ENCODE measurements at places on chromosomes 11 and 22.

DNA sequence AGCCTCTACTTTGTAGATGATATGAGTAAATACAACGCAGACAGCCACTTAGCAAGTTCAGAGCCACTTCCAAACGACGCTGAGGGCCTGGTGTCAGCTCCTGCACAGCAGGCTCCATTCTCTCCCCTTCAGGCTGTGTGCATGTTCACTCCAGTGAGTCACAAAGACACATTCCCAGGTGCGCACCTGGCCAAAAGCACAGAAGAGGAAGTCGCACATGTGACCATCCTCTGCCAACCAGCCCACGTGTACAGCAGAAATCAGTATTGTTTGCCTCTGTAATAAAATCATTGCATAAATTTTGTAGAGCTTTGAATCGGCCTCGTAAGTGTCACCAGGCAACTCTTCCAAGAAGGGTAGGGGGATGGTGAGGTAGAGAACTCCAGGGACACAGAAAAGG is 19.5 kb upstream of the TPH1 start:
- DNase-seq: no peak

DNA sequence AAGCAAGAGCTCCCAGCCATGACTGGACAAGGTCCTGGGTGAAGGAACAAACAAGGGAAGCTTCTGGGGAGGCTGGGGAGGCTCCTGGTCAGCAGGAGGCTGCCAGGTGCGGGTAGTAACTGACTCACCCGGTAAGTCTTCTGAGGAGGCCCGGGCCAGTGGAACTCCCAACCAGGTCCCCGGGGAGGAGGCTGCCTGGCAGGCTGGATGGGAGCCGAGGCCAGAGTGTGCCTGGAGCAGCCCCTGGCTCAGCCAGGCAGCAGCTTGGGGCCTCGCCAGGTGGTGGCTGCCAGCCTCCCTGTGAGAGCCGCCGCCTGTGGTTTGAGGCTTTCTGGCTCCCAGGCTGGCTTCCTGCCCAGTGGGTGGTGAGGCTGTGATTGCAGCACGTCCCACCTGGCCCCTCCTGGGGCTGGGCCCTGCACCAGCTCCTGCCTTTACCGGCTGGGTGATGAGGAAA is 46.2 kb downstream of the IGF2 start:
- DNase-seq: no peak

DNA sequence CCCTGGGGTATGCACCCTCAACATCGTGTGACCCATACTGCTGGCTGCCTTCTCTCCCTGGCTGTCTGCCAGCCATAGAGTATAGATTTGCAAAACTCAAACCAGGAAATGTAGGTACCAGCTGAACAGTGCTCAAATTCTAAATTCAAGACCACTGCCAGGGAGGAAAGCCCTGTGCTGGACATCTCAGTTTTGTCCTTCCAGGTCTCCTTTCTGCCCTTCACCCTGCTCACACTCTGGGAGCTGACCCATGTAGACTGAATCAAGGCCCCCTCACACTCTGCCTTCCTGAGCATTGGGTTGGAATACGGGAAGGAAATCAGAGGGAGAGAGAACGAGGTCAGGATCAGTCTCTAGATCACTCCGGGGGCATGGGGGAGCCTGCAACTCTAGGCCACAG is 12.4 kb upstream of the DRD2 start:
- DNase-seq: no peak

GRCh38 chr11:60767388-60767811 is 10.7 kb downstream of the MS4A15 start:
- DNase-seq: no peak

DNA sequence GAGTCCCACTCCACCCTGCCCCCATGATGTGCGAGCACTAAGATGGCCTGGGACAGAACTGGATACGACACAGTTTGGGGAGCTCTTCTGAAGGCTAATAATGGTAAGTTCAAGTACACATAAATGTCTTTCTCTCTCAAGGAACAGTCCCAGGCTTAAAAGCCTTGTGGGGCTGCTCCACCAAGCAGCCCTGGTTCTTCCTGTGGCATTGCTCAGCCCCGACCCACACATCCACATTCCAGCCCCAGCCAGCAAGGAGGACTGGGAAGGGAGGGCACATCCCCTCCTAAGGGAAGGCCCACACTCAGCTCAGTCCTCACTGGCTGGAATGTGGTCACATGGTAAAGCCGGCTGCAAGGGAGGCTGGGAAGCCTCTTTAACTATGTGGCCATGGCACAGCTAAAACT is 13.3 kb upstream of the MB start:
- DNase-seq: peak; percentile 34

- no peak for DNase-seq
These were observed 138.7 kb downstream of the TRIM44 start for GRCh38 chr11:35800970-35801953.

DNA sequence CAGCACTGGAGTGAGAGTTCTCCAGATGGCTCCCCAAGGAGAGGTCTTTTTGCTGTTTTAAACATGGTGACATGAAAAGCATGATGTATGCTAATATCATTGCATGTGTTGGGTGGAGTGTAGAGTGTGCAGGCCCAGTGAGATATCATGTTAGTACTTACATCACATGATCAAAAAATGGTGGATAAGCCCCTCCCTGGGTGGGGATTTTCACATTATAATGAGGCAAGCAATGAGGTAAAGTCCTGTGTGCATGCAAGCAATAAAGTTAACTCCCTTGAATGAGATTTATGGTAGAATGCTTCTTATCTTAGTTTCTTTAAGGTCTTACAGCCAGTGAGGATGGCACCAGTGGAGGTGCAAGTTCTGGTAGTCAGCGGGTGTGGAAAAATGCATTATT is 8.5 kb downstream of the FAM111B start:
- no peak for DNase-seq

- DNase-seq: no peak
These were observed 78.4 kb upstream of the TP53I11 start for GRCh38 chr11:45028911-45029682.

GRCh38 chr22:38106814-38107578 is 3.5 kb downstream of the BAIAP2L2 start:
- no peak for DNase-seq

GRCh38 chr22:24076091-24076867 is 65.2 kb downstream of the CABIN1 start:
- DNase-seq: no peak

DNA sequence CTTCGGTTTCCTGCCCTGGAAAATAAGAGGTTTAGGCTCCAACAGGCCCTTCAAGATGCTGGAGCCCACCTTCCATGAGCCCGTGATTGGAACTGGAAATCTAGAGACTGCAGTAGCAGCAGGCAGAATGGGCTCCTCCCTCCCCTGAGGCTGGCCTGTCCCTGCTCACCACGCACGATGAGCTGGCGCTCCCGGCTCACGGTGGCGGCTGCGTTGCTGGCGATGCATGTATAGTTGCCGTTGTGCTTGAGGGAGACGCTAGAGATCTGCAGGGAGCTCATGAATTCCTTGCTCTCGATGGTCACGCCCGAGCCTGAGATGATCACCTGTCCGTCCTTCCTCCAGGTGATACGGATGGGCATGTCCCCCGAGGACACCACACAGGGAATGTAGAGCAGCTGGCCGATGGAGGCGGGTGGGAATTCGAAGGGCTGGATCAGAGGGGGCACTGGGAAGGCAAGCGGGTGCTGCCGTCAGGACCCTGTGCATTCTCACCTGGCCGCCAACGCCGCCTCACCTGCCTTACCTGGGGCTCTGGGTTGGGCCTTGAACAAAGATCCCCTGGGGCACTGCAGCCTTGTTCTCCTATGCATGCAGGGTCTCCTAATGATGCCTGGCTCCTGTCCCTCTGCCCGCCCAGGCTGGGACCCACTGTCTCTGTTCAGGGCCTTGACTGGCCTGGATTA is 177.8 kb downstream of the CEP164 start:
- DNase-seq: no peak

- no peak for DNase-seq
These were observed 142.8 kb downstream of the NECTIN1 start for GRCh38 chr11:119586181-119586580.

- peak; percentile 76 for DNase-seq
These were observed 57.8 kb downstream of the ENDOD1 start for GRCh38 chr11:95147364-95147905.

- no peak for DNase-seq
These were observed 66.4 kb downstream of the GAB2 start for GRCh38 chr11:78351193-78351592.

GRCh38 chr11:94895971-94896370 is 77.4 kb downstream of the CWC15 start:
- DNase-seq: no peak

GRCh38 chr11:104916442-104916841 is 18.2 kb upstream of the CASP12 start:
- no peak for DNase-seq

DNA sequence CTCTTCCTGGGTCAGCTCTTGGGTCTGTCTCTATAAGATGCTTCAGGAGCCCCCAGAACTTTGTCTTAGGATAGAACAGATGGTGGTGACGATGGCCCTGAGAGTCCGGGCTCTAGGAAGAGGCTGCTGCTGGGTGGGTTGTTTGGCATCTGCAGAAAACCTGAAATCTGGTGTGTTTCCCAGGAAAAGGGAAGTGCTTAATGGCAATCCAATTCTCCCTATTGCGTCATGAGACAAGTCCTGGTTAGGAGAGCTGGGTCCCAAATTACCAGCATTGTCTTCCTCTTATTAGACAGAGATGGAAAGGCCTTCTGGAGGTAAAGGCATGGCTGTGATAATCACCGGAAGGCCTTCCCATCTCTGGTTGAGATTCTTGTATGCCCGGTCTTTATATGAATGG is 48.9 kb upstream of the GRAMD1B start:
- DNase-seq: no peak

DNA sequence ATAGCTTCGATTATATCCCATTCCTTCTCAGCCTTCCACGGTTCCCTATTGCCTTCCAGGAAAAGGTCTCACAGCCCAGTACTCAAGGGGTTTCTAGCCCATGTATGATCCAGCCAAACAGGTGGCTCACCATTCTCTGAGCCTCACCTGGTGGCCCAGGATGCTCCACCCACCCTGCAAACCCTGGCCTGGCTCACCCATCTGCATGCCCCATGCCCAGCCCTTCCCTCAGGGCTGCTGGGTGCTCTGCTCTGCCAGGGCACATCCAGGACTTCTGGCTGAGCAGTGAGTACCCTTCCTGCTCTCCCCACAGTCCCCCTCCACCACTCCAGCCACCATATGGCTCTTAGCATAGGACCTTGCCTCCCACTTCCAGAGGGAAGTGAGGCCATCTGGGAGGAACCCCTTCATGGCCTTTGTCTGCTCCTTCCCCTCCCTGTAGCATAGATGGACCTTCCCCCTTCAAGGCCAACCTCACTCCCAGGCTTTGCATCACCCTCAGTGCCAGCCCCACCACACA is 5.8 kb upstream of the RCOR2 start:
- no peak for DNase-seq

DNA sequence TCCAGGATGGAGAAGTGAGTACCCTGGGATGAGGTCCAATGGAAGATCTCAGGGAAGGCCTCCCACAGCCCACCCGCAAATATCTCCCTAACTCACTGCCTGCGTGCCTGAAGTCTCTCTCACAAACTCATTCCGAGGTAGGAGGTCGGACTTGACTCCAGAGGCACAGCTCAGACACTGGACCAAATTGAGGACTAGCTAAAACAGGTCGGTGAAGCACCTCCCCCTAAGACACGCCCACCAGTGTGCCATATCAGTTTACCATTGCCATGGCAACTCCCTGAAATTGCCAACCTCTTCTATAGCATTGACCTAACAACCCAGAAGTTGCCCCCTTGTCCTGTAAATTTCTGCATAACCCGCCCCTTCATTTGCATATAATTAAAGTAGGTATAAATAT is 17.5 kb downstream of the RPL3 start:
- DNase-seq: no peak

GRCh38 chr11:34602245-34602644 is 18.6 kb upstream of the EHF start:
- no peak for DNase-seq
